CD4-positive, alpha-beta T cell treated with Interleukin-2 at 100 ng/mL for 4 hours (primary cell): ENCODE measurements at places on chromosomes 6 and 20.

DNA sequence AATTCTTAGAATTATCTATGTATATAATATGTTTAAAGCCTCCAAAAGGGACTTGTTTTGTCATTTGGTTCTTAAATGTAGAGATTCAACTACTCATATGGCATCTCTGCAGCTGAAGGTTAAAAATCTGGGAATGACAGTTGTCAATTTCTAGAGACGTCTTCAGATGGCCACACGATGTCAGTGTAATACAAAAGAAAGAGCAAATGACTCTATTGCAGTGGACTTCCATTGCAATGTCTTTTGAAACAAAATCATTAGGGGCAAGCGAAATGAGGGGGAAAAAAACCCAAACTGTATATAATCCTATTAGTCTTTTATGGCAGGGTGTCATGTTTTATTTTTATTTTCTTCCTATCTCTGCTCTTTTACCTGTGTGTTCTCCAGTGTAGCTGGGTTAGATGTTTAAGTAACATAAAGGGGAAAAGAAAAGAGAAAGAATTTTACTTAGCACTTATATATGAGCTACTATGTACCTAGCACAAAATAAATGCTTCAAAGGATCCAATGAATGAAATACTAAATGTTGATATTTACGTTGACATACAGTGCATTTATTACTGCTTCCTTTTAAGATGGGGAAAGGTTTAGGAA, 26.2 kb downstream of the CCN2 start:
- no peak for DNase-seq

DNA sequence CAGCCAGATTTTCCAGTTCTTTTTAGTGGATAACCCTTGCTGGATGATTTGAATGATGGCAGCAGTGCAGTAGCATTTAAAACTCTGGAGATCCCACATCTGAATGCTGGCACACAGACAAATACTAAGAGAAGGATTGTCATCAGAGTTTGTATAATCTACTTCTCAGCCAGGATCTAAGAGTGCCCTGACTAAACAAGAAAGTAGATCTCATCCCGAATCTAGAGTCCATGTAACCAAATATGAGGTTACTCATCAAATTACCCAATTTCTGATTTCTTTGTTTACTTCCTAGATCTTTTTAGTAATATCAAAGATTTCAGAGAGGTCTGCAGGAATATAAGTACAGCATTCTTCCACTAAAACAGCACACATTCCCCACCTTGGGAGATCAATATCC, 7.8 kb downstream of the TMC2 start:
- no peak for DNase-seq

DNA sequence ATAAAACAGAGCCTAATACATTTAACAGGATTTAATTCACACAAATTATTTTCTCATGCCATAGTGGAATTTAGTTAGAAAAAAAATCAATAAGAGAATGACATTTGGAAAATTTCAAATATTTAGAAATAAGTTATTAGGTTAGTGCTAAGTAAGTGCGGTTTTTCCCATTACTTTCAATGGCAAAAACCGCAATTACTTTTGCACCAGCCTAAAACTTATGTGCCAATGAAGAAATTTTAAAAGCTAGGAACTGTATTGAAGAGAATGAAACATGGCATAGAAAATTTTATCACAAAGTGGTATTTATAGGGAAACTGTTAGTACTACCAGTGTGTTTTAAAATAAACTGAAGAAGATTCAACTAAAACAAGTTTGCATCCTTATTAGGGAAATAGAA, 228.3 kb upstream of the FKBP1C start:
- DNase-seq, result no peak

DNA sequence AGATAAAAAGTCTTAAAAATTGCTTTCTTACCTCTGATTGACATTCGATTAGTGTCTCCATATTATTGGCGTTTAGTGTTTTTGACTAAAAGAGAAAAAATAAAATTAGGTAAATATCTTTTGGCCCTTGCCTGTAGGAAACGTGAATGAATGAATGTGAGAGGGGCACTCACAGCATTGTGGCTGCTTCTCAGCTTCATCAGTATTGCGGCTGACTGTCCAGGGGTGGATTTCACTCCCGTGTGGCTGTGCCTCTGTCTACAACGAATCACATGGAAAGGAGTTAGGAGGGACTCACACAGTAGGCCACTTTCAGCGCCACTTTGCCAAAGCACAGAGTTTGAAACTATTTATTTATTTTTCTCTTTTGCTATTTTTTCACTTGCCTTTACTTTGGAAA, 844 bp downstream of the TAGAP start:
- DNase-seq, result peak; percentile 59

GRCh38 chr6:145670311-145670710, 65.0 kb downstream of the EPM2A start:
- no peak for DNase-seq

DNA sequence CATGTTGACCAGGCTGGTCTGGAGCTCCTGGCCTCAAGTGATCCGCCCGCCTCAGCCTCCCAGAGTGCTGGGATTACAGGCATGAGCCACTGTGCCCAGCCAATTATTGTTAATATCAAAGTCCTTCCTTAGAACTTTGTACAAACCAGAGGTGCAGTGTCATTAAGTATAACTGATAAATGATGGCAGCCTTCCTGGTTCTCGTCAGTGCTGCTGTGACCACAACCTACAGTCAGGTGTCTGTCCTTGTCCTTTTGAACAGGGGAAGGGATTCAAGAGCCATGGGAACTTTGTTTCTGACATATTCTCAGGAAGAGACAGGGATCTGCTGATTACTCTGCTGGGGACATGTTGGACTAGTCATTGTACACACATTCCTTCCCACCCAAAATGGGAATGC, 103.2 kb upstream of the TIAM2 start:
- DNase-seq, result no peak

- DNase-seq, result no peak
Observed at GRCh38 chr6:39208223-39208739, 21.0 kb downstream of the KCNK5 start.

DNA sequence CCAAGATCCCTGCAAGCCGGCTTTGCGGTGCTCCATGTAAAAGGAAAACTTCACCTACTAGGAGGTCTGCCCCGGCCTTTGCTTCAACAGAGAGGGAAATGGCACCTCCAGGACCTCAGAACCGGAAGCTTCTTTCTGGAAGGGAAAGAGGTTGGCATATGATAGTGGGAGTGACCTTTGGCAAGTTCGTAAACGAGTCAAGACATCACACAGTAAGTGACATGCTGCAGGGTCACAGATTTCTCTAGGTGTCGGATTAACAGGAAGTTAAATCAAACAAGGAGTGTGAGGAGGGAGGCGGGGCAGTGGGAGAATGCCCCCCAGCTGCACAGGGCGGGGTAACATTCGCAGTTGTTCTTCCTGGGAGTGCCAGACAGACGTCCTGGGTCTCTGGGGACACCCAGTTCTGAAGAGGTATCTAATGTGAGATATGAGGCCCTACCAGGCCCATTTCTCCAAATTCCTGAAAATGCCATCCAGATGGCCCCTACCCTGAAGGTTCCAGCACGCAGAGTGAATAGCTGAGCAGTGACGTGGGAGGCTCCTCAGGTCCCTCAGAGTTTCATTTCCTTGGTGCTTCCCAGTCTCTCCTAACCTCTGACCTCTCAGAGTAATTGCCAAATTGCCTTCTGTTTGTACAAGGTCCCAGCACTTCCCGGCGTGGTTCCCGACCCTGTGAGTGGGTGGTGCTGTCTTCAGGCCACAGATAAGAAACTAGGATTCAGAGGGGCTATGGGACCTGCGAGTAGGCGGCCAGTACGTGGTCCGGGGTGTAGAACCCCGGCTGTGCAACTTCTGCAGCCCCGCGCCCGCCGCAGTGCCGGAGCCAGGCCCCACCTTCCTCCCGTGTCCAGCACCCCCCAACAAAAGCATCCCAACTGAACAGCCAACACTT, 1.9 kb downstream of the RRBP1 start:
- no peak for DNase-seq

GRCh38 chr6:17021539-17021889, 80.3 kb upstream of the STMND1 start:
- no peak for DNase-seq

DNA sequence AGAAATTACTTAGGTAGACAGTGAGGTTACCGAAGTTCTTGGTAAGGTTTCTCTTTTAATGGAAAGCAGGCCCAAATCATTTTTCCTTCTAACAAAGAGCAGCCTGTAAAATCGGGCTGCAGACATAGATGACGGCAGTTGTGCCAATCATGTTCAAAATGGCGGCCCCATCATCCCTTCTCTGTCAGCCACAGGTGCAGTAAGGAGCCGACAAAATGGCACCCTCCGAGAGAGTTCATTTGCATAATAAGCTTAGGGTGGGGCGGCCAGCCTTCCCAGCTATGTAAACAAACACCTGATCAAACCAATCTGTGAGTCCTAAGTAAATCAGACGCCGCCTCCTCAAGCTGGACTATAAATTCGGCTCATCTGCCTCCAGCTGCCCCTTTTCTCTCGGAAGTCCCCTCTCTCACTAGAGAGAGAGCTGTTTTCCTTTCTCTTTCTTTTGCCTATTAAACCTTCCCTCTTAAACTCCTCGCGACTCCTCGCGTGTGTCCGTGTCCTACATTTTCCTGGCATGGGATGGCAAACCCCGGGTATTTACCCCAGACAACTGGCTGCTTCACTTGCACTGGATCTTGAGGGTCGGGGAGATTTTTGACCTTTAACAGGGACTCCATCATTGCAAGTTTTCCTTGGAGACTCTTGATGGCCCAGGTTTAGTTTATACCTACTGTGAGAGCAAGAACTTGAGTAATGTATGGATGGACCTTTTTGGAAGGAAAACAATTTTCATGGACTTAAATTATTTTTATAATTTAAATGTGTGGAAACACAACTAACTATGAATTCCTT, 8.9 kb upstream of the DDR1 start:
- no peak for DNase-seq

- no peak for DNase-seq
Observed at GRCh38 chr6:34370361-34370760, 22.1 kb downstream of the NUDT3 start.

DNA sequence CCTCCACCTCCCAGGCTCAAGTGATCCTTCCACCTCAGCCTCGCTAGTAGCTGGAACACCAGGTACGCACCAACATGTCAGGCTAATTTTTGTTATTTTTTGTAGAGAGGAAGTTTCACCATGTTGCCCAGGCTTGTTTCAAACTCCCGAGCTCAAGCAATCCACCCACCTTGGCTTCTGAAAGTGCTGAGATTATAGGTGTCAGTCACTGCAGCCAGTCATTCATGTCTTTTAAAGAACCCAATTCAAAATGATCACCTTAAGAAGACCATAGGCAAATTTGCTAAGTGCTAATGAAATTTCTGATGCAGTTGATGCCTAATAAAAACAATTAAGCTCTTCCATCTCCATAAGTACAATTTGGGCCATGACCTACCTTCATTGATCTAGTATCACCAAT, 2.6 kb upstream of the VNN2 start:
- DNase-seq, result no peak

DNA sequence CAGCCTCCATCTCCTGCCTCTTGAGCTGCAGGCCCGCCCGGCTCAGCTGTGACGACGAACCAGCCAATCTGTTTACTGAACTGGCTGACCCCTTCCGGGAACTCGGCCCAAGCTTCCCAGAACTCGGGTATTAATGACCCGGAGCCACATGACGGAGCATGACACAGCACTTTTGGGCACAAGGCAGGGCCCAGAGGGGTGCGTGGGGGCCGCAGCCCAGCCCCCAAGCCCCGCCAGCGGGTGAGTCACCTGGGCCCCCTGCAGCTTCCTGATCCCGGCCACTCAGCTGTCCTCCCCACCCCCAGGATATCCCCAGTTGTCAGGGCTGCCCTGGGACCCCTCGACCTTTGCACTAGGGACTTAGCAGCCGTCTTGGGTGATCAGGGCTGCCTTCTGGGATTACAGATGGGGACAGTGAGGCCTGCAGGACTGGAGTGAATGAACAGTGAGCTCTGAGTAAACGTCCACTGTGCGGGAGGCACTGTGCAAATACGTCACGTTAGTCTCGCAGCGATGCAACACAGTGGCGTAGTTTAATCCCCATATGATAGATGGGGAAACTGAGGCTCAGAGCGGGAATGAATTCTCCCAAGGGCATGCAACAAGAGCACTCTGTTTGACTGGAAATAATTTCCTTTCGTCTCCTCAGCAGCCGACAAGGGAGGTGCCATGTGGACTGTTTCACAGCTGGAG, 102.1 kb downstream of the CEBPB start:
- DNase-seq, result no peak

DNA sequence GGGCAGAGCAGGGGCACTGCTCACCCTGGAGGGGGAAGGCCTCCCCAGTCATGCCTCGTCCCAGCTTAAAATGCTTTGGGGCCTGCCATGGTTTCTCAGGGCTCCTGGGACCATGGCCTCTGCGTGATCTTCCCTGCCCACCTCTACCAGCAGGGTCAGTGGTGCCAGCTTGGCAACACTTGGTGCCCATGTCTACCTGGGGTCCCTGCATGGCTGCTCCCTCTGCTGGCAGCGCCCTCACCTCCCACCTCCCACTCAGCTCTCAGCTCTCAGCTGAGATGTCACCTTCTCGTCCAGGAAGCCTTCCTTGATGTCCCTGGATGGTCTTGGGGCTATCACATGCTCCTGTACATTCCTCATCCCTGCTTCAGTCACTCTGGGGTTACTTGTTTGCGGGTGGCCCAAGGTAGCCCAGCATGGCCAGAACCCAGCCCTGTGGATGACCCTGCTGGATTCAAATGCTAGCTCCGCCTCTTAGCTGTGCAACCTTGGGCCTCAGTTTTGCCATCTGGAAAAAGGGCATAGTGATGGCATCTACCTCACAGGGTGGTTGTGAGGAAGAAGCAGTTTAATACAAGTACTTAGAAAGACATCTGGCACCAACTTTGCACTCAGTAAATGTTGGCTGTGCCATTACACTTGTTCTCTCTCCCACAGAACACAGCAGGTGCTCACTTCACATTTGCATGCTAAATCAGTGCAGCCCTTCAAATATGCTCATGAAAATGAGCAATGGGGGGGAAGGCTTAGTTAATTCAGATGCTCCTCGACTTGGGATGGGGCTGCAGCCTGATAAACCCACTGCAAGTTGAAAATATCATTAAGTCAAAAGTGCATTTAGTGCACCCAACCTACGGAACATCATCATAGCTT, 53.5 kb upstream of the PTPN1 start:
- no peak for DNase-seq
